Stimulated activated CD4-positive, alpha-beta T cell treated with anti-CD3 and anti-CD28 coated beads, Interleukin-1b, Interleukin-23, amount 100 ng/mL, for 1 hour (primary cell): ENCODE measurements at places on chromosomes 16 and 17.

GRCh38 chr17:30188211-30188939 lies 47.1 kb downstream of the SLC6A4 start:
- no peak for DNase-seq

GRCh38 chr16:30413112-30413806 lies 5.9 kb downstream of the ZNF771 start:
- DNase-seq, result no peak

- DNase-seq, result no peak
Measured at GRCh38 chr16:70529051-70529777, 5.6 kb downstream of the SF3B3 start.

GRCh38 chr17:69724238-69724637 lies 309.7 kb downstream of the MAP2K6 start:
- no peak for DNase-seq

DNA sequence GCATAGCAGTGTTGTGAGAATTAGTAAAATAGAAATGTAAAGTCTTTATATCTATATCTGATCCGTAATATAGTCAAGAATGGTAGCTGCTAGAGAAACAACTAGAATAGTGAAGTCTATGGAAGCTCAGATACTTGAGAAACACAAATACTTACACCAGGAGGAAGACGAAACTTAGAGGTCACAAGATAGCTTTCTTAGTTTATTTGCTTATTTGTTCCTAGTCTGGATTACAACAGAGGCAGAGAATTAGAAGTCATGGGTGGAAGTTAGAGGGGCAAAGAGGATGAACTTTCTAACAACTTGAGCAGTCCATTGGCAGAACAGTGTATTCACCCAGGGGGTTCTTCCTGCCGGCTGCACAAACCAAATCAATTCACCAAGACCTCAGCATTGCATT lies 13.9 kb downstream of the GNGT2 start:
- DNase-seq, result no peak

GRCh38 chr17:2964370-2964769 lies 99.0 kb downstream of the OR1D5 start:
- no peak for DNase-seq

GRCh38 chr17:64063088-64063487 lies 42.7 kb upstream of the ICAM2 start:
- no peak for DNase-seq

DNA sequence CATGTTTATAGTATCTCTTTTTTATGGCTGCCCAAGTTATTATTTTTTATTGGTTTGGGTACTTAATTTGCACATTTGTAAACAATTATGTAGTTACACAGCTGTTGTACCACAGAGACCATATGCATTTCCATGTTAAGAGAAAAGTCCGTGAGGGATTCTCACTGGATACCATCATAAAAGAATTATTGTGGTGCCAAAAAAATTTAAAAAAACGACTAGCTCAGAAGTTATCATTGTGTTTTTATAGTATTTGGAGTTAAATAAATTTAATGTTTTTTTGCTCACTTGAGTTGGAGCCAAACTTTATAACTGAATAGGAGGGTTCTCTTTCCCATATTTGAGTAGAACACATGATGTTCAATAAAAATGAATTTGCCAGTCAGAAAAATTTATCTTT lies 618.7 kb downstream of the WWOX start:
- no peak for DNase-seq

DNA sequence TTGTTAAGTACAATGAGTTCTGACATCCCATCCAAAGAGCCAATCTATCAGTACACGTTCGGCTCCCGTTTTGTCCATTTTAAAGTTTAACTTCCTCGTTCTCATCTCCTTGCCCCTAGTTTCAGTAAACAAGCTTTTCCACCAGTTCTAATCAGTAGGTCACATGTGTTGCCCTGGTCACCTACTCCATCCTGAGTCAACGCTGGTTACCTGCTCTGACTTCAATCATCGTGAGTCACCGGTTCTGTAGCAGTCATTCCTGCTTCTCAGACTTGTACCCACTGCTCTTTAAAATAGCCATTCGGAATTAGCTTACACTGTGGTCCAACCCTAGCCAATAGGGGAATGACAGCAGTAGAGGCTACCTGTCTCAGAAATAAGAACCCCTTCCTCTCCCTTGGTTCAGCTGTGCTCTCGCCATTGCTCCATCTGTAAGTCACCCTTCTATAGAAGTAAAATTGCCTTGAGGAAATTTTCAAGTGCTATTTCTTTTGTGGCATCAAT lies 191.0 kb downstream of the CPPED1 start:
- DNase-seq, result no peak

DNA sequence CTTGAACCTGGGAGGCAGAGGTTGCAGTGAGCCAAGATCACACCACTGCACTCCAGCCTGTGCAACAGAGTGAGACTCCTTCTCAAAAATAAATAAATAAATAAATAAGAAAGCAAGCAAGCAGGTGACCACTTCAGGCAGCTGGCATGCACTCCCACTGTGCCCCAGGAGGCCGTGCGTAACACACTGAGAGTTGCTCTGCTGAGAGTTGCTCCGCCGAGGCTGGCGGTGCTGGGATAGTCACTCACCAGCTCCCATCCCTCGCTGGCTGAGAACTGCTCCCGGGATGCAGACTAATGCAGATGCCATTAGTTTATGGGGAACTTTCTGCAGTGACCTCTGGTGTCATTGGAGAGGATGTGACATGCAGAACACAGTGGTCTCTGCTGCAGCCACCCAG lies 105.7 kb upstream of the PLCG2 start:
- no peak for DNase-seq

GRCh38 chr16:88777471-88778270 lies 7.3 kb downstream of the PIEZO1 start:
- no peak for DNase-seq
